Kidney epithelial cell (primary cell): ENCODE measurements at places on chromosomes 5 and 9. TPM values are rescaled to one million over a fixed set of nuclear protein-coding genes. Genes with fewer than 3 reads are reported as not detected.

DNA sequence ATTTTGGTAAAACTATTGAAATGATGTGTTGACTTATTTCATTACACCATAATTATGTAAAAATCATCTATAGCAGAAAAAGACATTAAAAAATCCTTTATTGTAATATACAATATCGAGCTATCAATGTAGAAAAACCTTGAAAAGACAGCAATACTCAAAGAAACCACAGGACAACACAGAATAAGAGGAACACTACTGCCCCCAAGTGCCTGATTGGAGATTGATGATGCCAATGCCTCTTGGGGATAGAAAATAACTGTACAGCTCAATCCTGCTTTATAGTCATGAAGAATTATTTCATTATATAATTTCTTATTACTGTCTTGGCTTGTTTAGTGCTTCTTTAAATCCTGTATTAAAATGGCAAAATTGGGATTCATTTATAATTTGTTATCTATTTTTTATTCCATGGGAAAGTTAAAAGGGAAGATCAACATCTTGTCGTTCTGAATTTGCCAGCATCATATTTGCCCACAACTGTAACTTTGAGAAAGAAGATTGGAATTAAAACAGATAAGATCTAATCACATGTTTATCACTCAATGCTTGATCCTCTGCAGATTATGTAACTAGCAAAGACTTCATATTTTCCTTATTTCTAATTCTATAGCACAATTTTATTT, 337.5 kb downstream of the CDH9 start:
- DNase-seq: no peak

ISL1 gene
- 0.17 TPM in 1 of 2 replicates, not detected in the other for total RNA-seq

TMEM252 gene
- not detected in 2 replicates for total RNA-seq

ALDOB gene
- total RNA-seq: not detected in 2 replicates
